ENCODE measurements at places on chromosomes 16 and 17. TPM values are rescaled to one million over a fixed set of nuclear protein-coding genes. Genes with fewer than 3 reads are reported as not detected.

GRCh38 chr16:12569061-12569460 lies 234.6 kb downstream of the CPPED1 start:
- DNase-seq, result no peak

The KRT33A gene
- not detected for total RNA-seq

The CDH1 gene
- total RNA-seq, result not detected

DNA sequence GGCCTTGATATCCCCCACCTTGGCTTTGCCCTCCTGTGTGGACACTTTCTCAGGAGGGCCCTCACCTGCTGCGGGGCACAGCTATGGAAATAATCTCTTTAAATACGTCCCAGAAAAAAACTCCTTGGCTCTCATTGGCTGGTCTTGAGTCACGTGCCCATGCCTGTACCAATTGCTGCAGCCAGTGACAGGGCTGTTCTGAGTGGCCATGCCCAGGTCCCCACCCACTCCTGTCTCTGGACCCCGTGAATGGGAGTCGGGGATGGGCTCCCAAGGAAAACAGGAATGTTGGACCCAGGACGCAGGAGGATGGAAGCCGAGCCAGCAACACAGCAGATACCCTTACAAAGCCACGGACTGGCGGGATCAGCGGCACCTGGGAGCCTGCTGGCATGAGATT lies 53.1 kb upstream of the CDR2 start:
- DNase-seq, result no peak

DNA sequence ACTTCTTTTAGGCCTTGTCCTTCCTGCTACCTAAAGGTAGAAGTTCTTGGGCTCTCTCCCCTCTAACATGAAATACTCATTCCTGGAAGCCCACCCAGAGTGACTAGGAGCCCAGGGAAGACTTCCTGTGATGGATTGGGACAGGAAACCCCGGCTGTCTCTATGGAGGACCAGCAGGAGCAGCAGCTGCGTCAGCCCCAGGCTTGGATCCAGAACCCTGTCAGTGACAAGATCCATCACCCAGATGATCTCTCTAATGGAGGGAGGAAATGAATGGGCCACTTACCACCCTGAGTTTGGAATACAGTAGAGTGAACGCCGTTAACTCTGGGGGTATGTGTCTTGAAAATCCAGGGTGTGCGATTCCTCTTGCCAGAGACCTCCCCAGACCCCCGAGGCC lies 195.7 kb upstream of the WSCD1 start:
- DNase-seq, result no peak

DNA sequence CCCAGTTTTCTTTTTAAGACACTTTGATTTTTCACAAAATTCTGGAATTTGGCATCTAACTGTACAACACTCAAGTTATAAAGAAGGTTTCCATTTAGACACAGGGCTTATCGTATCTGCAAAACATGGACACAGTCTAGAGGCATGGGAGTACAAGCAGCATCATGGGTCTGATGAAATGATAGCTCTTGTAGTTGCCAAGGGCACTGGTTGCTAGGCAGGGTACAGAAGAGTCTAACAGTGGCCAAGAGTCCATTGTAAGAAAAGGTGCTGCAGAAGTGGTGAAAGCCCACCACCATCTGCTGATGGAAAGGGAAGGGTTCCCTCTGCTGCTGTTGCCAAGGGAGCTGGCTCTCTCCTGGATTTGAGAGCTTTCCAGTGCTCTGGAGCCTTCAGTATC lies 20.8 kb downstream of the MYOCD start:
- DNase-seq, result no peak

Data from MG63 (cell line).